Activated CD4-positive, alpha-beta T cell treated with anti-CD3 and anti-CD28 coated beads, Interleukin-2, amount 10 ng/mL, durations not matched to agents 24 days and 14 days (primary cell): ENCODE measurements at places on chromosomes 11 and 22.

DNA sequence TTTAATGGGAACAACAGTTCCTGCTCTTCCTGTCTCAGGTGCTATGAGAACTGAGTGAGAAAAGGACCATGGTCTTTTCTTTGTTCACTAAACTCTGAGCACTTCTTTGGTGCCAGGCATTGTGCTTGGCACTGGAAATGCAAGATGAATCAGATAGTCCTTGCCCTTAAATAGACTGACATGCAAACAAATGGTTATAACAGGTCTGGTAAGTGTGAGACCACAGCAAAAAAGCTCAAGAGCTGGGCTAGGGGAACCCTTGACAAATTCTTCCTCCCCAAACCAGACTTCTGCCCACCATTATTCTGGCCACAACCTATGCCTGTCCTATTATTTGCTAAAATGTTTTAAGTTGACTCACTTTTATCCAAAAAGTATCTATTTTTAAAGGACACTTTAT, 5.1 kb downstream of the SLC43A3 start:
- no peak overlapping the region for H3K27ac ChIP-seq
- peaks cover 50% of the 10 kb centered on the region for H3K4me1 ChIP-seq
- DNase-seq = no peak
- H3K27me3 ChIP-seq = no peaks in the 10 kb centered on the region
- peaks cover 89% of the 10 kb centered on the region for H3K36me3 ChIP-seq

DNA sequence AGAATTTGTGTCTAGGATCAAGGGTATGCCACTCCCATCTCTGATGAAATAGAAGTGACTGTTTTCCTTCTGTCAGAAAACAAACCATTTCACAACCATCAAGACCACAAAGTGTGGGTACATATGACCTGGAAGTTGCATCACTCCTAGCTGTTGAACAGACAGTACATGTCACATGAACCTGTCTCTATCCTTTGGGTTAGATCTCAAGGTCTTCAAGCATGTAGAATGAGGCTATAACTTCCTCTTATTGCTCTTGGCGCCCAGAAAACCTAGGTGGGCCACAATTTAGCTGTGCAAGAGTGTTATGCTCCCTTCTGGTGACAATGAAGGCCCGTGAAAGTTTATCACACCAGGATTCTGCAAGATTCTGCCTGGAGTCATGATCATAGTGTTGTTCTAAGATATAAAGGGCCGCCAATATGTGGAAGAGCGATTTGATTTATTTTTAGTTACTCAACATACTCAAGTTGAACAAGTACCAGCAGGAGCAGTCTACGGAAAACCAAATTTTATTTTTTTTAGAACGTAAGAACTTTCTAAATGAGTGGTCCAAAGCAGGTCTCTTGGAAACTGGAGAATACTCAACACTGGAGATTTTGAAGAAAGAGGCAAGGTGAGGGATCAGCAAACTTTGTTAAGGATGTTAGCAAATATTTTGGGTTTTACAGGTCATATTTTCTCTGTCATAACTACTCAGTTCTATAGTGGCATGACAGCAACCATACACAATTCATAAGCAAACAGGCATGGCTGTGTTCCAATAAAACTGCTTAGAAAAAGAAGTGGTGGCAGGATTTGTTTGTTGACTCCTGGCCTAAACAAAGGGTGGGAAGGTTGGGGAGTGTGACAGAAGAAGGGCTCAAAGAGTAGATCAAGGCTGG, 101.8 kb downstream of the USP35 start:
- H3K27ac ChIP-seq = peak overlapping the region; percentile 84
- peak overlapping the region; percentile 72 for H3K4me3 ChIP-seq
- no peaks in the 10 kb centered on the region for H3K27me3 ChIP-seq
- peak; percentile 85 for DNase-seq
- peaks cover 44% of the 10 kb centered on the region for H3K36me3 ChIP-seq
- H3K4me1 ChIP-seq = peaks cover 50% of the 10 kb centered on the region

DNA sequence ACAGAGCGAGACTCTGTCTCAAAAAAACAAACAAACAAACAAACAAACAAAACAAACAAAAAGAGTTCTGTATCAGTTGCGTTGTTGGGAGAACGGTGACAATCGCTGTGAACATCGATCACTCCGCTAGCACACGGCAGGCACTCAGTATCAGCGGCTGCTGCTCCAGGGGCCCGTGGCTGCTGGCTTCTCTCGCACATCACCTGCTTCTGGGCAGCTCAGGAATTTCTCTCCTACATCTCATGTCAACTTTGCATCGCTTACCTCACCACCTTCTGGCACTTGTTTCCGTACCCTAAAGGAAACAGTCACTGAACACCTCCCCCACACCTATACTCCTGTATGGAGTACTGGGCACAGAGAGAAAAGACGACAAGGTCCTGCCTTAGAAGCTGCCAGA, 70.3 kb upstream of the WNT7B start:
- H3K4me3 ChIP-seq = no peak overlapping the region
- no peaks in the 10 kb centered on the region for H3K27me3 ChIP-seq
- no peak overlapping the region for H3K27ac ChIP-seq
- no peak for DNase-seq

GRCh38 chr11:31326470-31327148, 42.9 kb downstream of the DCDC1 start:
- H3K4me1 ChIP-seq = peaks cover 10% of the 10 kb centered on the region
- H3K36me3 ChIP-seq = no peaks in the 10 kb centered on the region
- peaks cover 2% of the 10 kb centered on the region for H3K27me3 ChIP-seq
- peak overlapping the region; percentile 32 for H3K4me3 ChIP-seq

- H3K4me1 ChIP-seq = no peaks in the 10 kb centered on the region
- H3K4me3 ChIP-seq = no peak overlapping the region
- no peaks in the 10 kb centered on the region for H3K36me3 ChIP-seq
- no peak overlapping the region for H3K27ac ChIP-seq
- DNase-seq = no peak
- H3K27me3 ChIP-seq = no peaks in the 10 kb centered on the region
Observed at GRCh38 chr11:92295175-92296137, 70.8 kb downstream of the FAT3 start.

DNA sequence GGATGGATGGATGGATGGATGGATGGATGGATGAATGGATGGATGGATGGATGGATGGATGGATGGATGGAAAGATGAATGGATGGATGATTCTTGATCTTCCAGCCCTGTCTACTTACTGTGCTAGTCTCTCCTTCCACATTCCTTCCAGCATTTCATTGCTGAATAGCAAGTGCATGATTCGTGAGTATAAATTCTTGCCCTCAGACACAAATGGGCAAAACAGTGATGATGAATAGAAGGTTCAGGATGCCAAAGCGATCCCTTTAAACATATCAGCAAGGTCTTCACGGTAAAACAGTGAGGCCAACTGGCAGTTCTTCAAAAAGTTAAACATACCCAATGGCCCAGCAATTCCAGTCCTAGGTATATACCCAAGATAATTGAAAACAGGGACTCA, 400.2 kb downstream of the MN1 start:
- H3K4me3 ChIP-seq = no peak overlapping the region
- no peak for DNase-seq
- H3K27me3 ChIP-seq = no peaks in the 10 kb centered on the region
- H3K27ac ChIP-seq = no peak overlapping the region
- no peaks in the 10 kb centered on the region for H3K4me1 ChIP-seq
- H3K36me3 ChIP-seq = no peaks in the 10 kb centered on the region

DNA sequence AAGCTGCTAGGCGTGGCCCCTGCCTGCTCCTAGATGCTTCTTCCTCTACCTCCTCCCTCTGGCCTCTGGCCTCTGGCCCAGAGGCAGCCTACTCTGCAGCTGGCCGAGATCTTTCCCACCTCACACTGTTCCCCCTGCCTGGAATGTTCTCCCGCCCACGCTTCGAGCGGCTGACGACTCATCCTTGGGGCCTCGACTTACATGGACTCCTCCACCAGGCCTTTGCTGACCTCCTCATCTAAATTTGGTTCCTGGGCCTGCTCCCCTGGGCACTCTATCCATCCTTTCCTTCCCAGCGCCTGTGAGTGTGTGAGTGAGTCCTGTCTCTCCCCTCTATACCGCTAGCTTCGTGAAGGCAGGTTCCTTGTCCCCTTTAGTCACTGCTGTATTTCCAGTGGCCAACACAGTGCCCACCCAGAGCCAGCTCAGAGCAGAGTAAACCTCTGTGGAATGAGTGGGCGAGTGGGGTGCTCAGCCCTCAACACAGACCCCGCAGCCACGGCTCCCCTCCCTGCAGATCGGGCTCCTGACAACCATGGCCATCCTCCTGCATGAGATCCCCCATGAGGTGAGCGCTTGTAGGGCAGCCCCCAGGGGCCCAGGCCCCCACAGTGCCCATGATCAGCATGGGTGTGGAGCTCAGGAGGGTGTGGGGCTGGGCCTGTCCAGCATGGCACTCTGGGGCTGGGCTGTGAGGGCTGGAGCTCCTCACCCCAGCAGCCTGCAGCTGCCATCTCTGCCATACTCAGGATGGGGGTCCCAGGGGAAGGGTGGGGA, 5.7 kb downstream of the SLC39A13 start:
- DNase-seq = no peak
- H3K4me1 ChIP-seq = peaks cover 2% of the 10 kb centered on the region
- H3K4me3 ChIP-seq = no peak overlapping the region

DNA sequence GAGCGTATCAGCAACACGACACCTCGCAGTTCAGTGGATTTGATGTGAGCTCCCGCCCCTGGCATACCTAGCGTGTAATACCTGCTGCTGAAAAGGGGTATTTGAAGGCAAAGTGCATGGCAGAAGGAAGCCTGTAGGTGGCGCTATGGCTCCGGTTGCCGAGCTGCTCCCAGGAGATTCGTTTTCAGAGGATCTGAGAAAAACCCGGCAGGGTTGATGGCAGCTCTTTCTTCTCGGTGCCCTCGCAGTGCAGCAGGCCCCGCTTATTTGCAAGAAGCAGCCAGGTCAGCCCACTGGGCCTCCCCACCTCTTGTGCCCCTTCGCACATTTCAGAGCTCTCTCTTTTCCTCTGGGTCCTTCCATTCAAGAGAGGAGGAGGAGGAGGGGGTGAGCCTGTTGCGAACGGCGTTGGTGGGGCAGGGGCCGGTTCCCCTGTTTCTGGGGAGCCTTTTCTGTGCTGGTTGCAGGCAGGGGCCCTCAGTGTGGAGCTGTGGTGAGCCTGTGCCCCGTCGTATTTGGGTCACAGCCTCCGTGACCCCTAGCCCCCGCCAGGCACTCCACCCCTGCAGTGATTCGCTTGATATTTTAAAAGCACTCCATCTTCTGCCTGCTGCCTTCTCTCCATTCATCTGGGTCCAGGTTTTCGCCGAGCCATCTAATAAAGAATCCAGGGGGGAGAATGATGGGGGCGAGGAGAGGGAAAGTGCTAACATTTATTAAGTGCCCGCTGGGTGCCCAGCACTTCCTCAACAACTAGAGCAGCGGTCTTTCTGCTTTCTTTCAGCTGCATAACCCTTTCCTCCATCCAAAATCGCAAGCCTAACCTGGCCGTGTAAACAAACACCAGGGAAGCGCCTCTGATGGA, 85.3 kb upstream of the SYT13 start:
- H3K4me1 ChIP-seq = peaks cover 9% of the 10 kb centered on the region
- DNase-seq = peak; percentile 87
- no peak overlapping the region for H3K4me3 ChIP-seq
- no peaks in the 10 kb centered on the region for H3K36me3 ChIP-seq
- H3K27me3 ChIP-seq = peaks cover 25% of the 10 kb centered on the region

- H3K27me3 ChIP-seq = peaks cover 8% of the 10 kb centered on the region
- DNase-seq = no peak
- H3K27ac ChIP-seq = no peak overlapping the region
- H3K4me3 ChIP-seq = no peak overlapping the region
Observed at GRCh38 chr22:43652845-43653244, 159.3 kb downstream of the EFCAB6 start.

DNA sequence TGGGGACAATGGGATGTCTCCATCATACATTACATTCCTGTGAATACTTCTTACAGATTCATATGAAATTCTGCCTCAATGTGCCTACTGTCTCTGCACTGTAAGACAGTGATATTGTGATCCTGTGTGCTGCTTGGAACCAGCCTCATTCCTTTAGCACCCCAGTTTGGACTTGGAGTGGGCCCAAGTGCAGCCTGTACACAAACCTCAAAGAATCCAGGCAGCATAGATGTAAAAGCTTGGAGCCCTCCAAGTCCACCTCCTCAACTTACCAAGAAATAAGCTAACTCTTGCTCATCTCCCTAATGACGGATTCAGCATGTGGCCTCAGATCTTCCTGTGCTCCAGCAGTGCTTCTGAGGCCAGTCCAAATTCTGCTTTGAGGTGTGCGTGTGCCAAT, 24.4 kb downstream of the GRAP2 start:
- peaks cover 54% of the 10 kb centered on the region for H3K4me1 ChIP-seq
- H3K27ac ChIP-seq = no peak overlapping the region
- no peaks in the 10 kb centered on the region for H3K27me3 ChIP-seq

DNA sequence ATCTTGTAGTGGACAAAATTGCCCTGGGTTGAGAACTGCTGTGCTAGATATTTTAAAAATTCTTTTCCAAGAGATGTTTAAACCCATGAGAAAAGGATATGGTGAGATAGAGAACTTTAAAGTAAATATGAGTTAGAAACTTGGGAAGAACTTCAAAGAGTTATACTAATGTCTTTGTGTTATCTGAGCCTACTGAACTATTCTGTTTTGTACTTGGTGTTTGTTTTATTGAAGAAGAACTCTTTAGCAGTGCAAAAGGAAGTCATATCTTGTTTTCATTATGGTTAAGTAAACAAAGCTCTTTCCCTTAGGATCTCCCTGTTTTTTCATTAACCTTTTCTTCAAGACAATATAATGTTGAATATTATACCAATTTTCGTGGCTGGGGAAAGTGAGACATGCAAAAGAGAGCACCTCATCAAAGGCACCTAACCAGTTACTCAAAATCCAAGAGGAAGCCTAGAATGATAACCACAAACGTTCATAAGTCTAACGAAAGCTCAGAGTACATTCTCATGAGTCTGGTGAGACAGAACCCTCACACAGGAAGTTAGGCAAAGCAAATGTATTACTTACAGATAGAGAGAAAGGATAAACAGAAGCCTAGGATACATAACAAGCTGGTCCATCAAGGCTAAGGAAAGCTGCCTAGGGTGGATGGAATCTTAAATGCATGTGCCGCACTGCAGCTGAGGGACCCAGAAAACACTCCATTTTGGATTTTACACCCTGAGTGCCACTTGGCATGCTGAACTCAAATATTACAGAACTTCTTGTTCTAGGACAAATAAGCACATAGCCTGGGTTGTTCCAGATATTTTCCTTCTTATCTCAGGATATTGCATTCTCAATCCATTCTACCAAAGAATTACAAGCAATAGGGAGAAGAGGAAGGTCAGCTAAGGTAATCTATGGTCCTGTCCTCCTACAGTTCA, 112.5 kb upstream of the ANO3 start:
- no peak overlapping the region for H3K27ac ChIP-seq
- DNase-seq = no peak
- no peaks in the 10 kb centered on the region for H3K4me1 ChIP-seq
- H3K27me3 ChIP-seq = no peaks in the 10 kb centered on the region
- no peaks in the 10 kb centered on the region for H3K36me3 ChIP-seq

GRCh38 chr11:128772814-128773213, 78.9 kb downstream of the FLI1 start:
- peak; percentile 61 for DNase-seq
- peaks cover 73% of the 10 kb centered on the region for H3K36me3 ChIP-seq
- H3K27me3 ChIP-seq = no peaks in the 10 kb centered on the region
- peak overlapping the region; percentile 18 for H3K27ac ChIP-seq
